ENCODE measurements at places on chromosomes 7 and 10.

DNA sequence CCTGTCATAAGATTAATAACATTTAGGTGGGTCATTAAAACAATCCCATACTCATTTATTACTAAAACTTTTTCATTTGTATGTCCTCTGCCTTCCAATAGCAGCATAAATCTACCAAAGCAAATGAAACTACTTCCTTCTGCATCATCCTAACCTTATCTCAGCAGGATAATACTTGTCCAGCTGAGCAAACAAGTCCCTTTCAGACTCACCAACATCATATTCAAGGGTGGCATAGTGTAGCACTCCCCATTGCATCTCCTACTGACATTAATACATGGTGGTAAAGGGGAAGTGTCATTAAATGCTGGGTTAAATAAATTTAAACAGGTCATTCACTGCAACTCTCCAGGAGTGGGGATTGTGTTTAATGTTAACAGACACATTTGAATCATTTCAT is 3.4 kb upstream of the MINDY3 start:
- DNase-seq: no peak

DNA sequence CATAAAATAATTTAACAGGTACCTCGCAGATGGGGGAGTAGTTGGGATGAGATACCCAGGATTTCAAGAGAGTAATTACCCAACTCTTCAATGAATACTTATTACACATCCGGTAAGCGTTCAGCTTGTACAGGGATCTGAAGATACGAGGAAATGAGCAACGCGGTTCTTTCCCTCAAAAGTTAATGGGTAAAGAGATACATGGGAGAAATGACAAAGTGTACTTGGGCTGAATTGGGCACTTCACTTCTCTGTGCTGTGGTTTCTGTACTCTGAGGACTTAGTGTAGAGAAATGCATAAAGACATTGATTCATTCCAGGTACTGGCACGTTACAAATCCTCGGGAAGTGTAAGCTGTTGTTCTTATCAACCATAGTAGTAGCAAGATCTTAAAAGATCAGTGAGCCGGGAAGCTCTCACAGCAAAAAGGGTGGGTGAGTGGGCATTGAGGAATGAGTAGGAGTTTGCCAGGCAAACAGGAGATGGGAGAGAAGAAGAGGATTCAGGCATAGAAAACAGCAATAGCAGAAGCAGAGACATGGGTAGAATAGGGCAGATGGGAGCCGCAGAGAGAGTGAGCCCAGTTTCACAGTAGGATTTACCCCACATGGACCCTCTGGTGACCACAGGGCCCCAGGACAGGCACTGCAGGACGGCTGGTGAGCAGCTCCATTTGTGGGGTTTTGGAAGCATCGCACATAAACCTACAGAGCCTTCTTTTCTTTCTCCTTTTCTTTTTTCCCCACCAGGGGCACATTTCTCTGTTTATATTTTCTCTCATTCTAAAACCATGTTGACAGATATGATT is 304.3 kb upstream of the PITRM1 start:
- no peak for DNase-seq

GRCh38 chr10:62687230-62687748 is 117.2 kb upstream of the ADO start:
- no peak for DNase-seq

DNA sequence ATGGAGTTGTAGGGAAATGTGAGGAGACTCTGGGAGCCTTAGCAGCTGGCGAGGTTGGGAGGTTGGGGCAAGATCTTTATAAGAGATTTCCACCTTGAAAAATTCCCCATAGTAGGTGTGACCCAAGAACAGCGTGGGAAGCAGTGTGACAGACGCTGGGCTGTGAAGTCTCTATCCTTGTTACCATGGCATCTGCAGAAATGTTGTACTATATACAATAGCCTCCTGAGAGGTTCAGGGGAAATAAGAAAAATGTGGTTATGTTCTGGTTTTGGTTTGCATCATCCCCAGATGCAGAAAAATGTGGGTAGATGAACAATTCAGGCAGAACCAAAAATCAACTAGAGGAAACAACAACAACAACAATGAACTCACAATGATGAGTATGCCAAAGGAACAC is 498.6 kb downstream of the SH2D4B start:
- no peak for DNase-seq

DNA sequence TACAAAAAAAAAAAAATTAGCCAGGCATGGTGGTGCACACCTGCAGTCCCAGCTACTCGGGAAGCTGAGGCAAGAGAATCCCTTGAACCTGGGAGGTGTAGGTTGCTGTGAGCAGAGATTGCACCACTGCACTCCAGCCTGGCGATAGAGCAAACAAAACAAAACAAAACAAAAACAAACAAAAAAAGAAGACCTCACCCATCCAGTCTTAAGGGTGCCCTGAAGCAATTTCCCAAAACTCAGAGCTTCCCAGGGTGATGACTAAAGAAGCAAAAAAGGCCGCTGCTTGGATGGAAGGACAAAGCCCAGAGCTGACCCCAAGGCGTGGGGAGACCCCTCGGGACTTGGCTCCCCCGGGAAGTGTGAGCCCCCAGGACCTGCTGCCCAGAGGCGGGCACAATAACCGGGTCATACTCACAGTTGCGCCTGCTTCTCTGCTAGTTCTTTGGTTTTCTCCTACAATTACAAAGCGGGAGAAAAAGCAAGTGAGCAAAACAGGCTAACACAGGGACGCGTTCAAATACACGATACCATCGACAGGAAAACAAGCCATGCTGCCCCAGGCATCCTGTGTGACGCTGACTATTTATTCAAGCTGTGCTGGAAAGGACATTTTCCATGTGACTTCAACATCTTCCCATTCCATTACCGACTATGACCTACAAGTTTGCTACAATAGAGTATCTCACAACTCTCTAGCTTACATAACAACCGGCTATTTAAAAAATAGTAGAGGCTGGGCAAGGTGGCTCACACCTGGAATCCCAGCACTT is 29.9 kb downstream of the PAPOLB start:
- DNase-seq: no peak

GRCh38 chr7:7911369-7912123 is 57.0 kb upstream of the GLCCI1 start:
- DNase-seq: no peak

DNA sequence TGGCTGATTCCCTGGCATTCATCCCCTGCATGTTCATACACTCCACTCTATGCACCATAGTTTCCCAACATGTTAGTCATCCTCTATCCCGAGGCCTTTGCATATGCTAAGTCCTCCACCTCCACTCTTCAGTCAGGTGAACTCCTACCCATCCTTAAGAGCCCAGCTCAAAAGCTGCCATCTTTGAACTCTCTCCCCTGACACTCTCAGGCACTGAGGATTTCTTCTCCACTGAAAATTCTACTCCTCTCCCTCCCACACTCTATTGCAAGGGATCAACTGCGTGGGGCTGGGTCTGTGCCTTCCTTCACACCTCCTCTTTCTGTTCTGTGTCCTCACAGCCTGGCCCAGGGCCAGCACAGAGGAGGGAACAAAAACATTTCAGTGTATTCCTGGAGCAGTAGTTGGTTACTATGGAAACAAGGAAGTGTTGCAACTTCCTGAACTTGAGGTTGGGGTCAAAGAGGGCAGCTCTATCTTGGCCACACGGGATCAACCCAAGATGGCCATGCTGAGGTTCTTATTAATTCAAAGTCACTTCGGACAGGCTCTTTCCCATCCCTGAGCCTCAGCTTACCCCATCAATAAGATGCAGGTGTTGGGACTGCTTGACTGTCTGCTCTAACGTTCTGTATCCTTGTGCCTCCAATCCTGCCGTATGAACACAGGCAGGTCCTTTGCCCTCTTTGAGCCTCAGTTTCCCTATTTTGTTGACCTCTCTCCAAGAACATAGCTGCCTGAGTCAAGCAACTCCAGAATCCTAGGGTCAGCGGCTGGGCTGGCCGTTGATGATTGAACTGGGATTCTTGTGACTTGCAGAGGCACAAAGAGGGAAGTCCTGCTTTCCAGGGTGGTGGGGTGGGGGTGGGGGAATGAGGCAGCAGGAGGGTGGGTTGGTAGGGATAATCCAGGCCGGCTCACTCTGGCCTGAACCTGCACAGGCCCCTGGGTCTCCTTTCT is 15.5 kb downstream of the ZMIZ1 start:
- DNase-seq: no peak

GRCh38 chr10:12847361-12847975 is 154.0 kb downstream of the CCDC3 start:
- no peak for DNase-seq

- no peak for DNase-seq
Observed at GRCh38 chr10:92407305-92408016, 116.5 kb downstream of the MARCHF5 start.

- no peak for DNase-seq
Observed at GRCh38 chr10:70057306-70057705, 4.7 kb downstream of the MACROH2A2 start.

GRCh38 chr10:71040846-71041605 is 152.7 kb upstream of the PCBD1 start:
- no peak for DNase-seq

DNA sequence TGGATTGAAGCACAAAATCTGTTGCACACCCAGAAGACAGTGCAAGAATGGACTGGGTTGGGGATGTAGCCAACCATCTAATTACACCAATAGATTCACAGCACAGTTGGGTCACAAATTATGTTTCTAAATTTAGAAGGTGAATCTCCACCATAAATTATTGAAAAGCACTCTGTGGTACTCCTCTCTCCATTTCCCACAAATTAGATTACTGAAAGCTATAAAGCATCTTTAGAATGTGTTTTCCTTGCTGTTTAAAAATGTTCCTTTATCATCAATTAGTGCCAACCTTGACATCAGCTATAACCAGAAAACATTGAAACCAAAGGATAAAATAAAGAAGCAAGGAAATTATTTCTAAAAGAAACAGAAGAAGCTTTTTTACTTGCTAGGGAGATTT is 39.9 kb upstream of the HDAC9 start:
- no peak for DNase-seq

GRCh38 chr7:110612680-110613079 is 478.2 kb upstream of the LRRN3 start:
- DNase-seq: no peak

- no peak for DNase-seq
Observed at GRCh38 chr10:18194634-18195033, 54.4 kb downstream of the CACNB2 start.

DNA sequence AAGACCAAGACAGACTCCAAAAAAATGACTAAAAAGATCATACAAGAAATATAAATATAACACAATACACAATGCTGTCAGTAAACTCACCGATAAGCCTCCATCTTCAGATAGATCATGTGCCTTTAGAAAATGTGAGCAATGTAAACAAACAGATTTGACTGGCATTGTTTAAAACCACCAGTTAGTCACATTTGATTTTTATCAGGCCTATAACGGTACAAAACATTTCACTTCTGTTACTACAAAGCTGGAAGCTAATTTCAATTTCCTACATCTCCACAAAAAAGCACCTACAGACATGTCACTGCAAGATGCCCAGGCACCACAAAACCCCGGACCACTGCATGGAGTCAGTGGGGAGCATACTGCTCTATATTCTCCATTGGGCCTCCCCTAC is 18.9 kb downstream of the SGMS1 start:
- no peak for DNase-seq

GRCh38 chr10:44564790-44565189 is 179.9 kb upstream of the CXCL12 start:
- no peak for DNase-seq

DNA sequence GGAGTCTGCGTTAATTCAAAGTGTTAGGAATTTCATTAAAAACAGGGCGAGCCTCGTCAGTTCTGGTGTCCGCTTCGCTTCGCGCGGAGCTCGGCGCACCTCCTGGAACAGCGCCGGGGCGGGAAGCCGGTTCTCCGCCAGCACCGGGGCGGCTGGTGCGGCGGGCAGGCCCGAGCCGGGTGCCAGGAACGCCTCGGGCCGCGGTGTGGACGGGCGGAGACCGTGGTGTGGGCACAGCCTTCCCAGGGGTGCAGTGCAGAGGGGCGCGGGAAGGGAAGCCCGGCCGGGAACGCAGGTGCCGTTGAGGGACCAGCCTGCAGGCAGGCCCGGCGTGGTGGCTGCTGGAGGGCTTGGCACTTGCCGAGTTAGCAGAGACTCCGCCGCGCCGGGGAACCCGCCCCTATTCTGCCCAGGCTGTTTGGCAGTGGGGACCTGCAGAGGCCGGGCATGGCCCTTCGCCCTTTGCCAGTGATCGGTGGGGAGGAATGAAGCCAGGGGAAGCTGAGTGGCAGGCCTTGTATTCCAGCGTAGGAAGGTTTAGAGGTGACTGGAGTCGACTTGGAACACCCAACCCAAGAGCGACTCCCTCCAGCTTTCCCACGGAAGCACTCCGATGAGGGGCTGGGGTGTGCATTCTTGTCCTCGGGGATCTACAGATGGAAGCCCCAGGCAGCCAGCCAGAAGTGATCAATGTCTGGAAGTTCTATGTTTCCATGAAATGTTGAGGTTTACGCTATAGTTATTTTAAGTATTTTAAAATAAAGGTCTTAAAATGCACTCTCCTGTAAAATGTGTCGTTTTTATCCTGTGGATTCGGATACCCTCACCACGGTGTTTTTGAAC is 945 bp upstream of the RHEB start:
- DNase-seq: peak; percentile 25

- DNase-seq: no peak
Observed at GRCh38 chr7:17120756-17121155, 177.7 kb upstream of the AHR start.

DNA sequence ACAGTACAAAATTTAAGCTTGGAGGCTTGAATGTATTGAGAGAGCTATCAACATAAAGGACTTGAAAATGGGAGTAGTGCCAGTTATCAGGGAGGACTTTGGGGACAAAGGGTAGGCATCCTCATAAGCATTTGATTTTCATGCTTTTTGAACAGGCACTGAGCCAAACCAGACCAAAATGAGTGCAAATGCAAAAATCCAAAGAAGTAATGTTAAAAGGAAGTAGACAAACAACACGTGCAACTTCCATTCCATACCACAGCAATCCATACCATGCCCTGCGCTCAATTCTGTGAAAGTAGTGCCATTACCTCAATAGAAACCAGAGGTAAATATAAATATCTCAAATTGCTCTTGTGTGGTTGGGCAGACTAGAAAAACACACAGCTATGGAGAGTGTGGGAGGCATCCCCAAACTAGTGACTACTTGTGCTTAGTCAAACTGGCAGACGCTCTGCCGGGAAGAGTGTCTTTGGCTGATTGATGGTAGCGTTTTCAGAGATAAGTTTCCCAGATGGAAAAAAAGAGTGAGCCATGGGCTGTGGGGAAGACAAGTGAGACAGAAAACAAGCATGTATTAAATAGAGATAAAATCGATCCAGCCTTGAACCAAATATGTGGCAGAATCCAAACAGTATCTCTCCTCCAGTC is 161.5 kb downstream of the CREB5 start:
- no peak for DNase-seq

- DNase-seq: peak; percentile 31
Observed at GRCh38 chr7:158975526-158976467, 119.4 kb downstream of the DYNC2I1 start.

GRCh38 chr10:62866451-62866850 is 50.3 kb upstream of the EGR2 start:
- DNase-seq: no peak

All from activated CD4-positive, alpha-beta T cell treated with anti-CD3 and anti-CD28 coated beads, Interleukin-2, amount 50 U/mL, for 1 hour (primary cell).